ENCODE measurements at places on chromosomes 2 and 18.

GRCh38 chr2:108492364-108492763 is 41.9 kb upstream of the LIMS1 start:
- no peak for DNase-seq

- DNase-seq = no peak
Observed at GRCh38 chr2:170339750-170340692, 162.1 kb downstream of the MYO3B start.

DNA sequence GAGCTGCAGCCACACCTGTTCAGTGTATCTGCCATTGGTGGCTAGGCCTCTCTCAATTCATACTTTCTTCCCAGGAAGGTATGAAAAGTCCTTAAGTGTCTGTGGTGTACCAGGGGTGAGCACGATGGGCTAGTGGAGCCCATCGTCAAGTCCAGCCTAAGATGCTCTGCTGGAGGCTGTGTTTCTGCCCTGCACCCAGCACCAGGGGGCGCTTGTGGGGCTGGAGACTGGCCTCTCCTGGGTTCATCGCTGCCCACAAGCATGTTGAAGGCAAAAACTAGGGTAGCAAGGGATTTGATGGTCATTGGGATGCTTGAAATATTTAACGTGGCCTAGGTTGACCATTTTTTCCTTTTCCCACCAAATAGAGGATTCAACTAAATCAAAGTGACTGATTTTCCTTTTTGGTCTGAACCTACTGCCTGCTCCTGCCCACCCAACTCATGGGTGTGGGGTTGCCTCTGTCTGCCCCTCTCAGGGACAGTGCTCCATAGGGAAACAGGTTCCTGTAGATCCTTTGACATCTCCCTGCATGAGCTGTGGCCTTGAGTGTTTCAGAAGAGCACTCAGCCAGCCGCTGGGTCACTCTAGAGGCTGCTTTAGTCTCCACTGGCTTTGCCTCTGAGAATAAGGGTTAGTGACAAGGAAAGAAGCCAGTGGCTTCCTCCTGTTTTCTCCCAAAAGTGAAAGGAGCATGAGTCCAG is 59.0 kb downstream of the TPGS2 start:
- no peak for DNase-seq

DNA sequence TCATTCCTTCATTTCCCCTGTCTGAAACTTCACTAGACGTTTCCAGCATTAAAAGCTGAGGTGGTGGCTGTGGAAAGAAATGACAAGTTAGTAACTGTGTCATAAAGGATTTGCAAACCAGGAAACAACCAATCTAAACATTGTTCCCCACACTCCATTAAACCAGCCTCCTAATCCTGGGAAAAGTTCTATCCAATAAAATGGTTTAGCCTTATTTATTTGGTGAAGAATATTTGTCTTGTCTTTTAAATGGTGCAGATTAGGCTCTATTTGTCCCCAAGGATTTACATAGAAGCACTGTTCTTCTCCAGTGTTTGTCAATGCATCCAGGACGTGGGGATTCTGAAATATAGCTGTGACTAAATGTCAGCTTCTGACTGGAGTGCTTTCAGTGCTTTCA is 10.5 kb upstream of the DPP4 start:
- no peak for DNase-seq

- DNase-seq = no peak
Observed at GRCh38 chr2:137173463-137173862, 408.1 kb downstream of the THSD7B start.

GRCh38 chr18:48944634-48945033 is 6.1 kb downstream of the SMAD7 start:
- no peak for DNase-seq

DNA sequence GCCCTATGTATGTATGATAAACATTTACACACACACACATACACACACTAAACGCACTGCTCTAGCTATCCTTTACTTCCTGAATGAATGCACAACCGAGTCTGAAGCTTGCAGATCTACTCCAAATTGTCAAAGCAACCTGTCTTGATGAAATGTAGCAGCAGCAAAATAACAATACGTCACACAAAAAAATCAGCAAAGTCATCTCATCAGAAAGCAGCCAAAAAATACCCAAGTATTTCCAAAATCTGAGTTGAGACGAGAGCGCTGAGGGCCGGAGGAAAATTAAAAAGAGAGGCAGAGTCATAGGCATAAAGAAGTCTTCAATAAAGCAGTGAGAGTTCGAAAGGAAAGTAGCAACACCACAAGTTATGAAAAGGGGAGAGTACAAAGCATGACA is 67.7 kb downstream of the ZNF521 start:
- DNase-seq = no peak

GRCh38 chr2:169664600-169664977 is 29.6 kb downstream of the CFAP210 start:
- no peak for DNase-seq

DNA sequence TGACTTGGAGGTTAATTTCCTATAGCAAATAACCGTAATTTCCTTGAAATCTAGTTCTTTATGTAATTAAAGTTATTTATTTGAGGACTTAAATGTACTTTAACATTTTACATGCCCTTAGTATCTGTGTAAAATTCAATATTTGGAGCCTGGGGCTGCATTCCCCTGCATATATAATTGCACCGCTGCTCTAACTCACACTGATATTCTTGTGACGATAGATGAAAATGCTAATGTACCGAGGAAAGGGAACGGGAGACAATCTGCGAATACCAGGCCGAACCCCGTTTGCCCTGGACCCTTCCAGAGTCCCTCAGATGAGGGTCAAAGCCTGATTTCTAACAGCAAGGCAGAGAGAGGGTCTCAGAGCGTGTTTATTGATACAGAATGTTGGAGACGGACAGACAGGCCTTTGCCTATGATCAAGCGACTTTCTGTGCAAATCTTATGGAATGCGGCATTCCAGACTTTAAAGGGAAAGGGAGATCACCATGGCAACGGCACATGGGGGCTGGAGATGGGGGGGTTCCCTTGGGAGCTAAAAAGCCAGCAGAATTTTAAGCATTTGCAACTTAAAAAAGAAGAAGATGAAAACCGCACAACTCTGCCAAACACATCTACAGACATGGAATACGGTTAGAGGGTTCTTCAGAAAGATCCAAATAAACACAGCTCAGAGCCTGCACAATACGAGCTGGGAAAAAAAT is 57.6 kb upstream of the TWIST2 start:
- DNase-seq = no peak

- DNase-seq = no peak
Observed at GRCh38 chr2:128504246-128505149, 185.8 kb upstream of the HS6ST1 start.

- DNase-seq = no peak
Observed at GRCh38 chr2:222711315-222711940, 40.0 kb downstream of the MOGAT1 start.

DNA sequence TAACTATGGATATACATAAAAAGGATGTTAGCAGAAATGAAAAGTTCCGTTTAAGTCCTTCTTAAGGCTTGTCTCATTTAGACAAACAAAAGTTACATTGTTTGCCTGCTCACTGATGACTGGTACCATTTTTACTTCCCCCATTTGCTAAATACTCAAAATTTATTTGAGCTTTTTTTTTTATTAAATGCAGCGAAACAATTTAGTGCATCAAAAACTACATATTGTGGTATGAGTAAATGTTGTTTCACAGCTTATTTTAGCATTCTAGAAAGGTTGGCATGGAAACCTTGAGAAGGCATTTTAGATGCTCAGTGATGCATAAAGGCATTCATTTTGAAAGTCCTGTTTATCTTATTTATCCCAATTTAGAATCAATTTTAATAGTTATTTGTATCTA is 100.0 kb downstream of the MAP2 start:
- no peak for DNase-seq

DNA sequence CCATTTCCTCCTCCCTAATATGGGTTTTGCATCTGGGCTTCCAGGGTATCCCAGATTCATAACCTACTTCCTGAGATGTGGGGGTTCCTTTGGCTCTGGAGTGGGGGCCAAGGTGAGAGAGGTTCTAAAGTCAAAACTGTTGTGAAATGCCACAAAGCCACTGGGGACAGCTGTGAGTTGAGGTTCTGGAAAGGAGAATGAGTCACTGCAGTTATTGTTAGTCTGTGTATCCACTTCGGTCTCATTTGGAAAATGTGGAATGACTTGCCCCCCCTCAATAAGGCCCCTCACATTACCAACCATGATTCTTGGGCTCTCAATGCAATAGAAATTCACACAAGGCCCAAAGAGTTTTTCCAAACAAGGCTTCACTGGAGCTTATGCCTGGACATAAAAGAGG is 51.1 kb upstream of the LGALSL start:
- DNase-seq = no peak

GRCh38 chr2:15684161-15685039 is 92.7 kb downstream of the DDX1 start:
- no peak for DNase-seq

DNA sequence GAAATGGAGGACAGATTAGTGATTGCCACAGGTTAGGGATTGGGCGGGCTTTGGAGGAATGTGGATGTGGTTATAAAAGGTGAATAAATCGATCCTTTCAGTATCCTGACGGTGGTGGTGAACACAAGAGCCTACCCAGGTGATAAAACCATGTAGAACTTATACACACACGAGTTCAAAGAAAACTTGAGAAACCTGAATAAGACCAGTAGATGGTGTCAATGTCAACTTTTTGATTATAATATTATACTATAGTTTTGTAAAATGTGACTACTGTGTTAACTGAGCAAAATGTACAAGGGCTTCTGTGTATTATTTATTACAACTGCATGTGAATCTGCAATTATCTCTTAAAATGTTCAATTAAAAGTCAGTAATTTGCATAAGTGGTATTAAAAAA is 136.3 kb downstream of the ERBB4 start:
- no peak for DNase-seq

DNA sequence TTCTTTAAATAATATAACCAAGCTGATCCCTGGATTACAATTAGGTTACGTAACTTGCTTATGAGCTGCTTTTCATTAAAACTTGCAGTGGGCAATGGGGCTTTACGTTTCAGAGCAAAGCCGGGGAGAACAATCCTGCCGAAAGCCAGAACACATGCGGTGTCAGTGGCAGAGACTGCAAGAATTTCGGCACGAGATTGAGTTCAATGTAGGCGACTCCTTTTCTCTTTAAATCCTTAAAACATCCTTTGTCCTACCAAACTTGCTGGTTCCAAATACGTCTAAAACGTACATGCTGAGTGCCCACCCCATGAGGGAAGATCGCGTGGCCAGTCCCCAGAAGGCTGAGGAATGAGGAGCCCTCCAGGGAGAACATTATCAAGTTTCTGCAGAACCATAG is 36.8 kb upstream of the NCOA1 start:
- DNase-seq = no peak

GRCh38 chr2:226767056-226767813 is 32.4 kb downstream of the IRS1 start:
- no peak for DNase-seq

- no peak for DNase-seq
Observed at GRCh38 chr2:199499005-199499404, 41.3 kb upstream of the SATB2 start.

GRCh38 chr2:226758921-226759640 is 40.5 kb downstream of the IRS1 start:
- DNase-seq = no peak

DNA sequence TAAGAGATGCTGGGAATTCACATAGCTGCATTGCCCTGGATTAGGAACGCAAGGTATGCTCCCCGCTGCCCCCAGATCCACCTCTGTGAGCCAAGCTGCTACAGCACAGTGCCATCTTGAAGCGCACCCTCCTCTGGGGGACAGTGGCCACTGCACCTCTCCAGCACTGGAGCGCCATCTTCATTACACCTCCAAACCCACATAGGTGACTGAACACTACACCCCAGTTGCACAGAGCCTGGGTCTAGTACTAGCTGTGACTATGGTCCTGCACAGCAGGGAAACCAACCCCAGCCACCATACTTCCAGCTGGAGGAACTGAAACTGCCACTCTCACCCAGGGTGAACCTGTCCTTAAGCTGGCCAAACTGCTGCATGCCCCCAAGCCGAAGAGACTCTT is 84.6 kb downstream of the TMEM237 start:
- DNase-seq = no peak

GRCh38 chr18:55406451-55406991 is 181.5 kb downstream of the TCF4 start:
- no peak for DNase-seq

DNA sequence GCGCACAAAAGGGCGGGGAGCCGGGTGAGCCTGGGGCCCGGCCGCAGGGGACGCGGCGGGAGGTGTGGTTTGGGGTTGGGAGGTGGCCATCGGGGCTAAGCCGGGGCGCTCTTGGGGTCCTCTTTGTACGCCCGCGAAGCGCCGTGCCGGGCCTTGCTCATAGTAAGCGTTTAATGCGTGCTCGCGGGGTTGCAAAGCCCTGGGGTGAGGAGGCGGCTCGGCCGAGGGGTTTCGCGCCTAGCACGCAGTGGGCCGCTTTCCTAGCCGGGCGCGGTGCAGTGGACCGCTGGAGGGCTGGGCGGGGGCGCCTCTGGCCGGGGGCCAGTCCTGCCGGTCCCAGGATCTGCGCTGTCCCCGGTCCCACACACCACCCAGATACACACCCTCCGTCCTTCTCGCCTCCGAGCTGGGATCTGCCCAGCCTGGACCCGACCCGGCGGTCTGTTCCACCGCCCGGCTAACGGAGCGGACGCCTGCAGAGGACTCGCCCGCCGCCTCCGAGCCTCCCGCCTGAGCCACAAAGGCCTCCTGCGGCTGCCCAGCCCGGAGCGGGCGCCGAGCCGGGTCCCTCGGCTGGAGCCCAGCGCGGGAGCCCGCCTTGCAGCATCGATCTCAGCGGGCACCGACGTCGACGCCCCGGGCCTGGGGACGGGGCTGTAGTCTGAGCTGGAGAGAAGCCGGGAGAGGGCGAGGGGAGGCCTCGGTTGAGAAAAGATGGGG is 564 bp downstream of the DPYSL5 start:
- DNase-seq = no peak

GRCh38 chr2:241775223-241776177 is 1.1 kb upstream of the GAL3ST2 start:
- DNase-seq = no peak

- DNase-seq = no peak
Observed at GRCh38 chr2:219460424-219460926, 25.8 kb downstream of the SPEG start.

- DNase-seq = peak; percentile 47
Observed at GRCh38 chr2:232611559-232612218, 21.7 kb upstream of the EFHD1 start.

DNA sequence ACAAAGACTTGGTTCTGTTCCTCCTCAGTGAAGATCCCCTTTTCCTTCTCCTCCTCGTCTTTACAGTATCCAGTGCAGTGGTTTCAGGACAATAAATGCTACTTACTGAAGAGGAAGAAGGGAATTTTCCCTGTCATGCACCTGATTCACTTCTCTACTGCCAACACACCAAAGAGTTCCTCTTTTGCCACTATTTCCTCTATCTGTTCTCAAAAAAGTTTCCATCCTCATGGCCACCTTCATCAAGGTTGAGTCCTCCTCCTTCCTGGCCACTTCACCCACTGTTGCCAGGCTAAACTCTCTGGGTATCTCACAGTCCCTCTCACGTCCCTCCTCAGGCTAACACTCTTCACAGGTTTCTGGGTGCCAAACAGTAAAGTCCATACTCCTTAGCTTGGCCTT is 41.7 kb downstream of the PLEKHM3 start:
- DNase-seq = no peak

All from stimulated activated CD4-positive, alpha-beta T cell treated with anti-CD3 and anti-CD28 coated beads, Interleukin-1b, Interleukin-23, amount 100 ng/mL, for 24 hours (primary cell).